ENCODE measurements at places on chromosomes 2 and 18. TPM values are rescaled to one million over a fixed set of nuclear protein-coding genes. Genes with fewer than 3 reads are reported as not detected.

The ITPRIPL1 gene
- total RNA-seq = 7.0 TPM

The CCDC178 gene
- 2.2 TPM for total RNA-seq

The SPC25 gene
- 6.4 TPM for total RNA-seq

The DYNAP gene
- not detected for total RNA-seq

The STK39 gene
- total RNA-seq = 2.4 TPM

The AQP4 gene
- total RNA-seq = not detected

The RGPD3 gene
- 0.51 TPM for total RNA-seq

The EGR4 gene
- total RNA-seq = not detected

The TUBA3D gene
- not detected for total RNA-seq

The IL36B gene
- total RNA-seq = not detected

The ZNF385B gene
- total RNA-seq = not detected

The SLC30A3 gene
- 17.9 TPM for total RNA-seq

The PDCD1 gene
- not detected for total RNA-seq

The MYO3B gene
- total RNA-seq = not detected

The CCT4 gene
- 160 TPM for total RNA-seq

The CHRNA1 gene
- 0.51 TPM for total RNA-seq

The SERPINB10 gene
- total RNA-seq = not detected

The LRP1B gene
- under 0.01 TPM for total RNA-seq

The KCNS3 gene
- 1.5 TPM for total RNA-seq

The ESPNL gene
- total RNA-seq = not detected

The COBLL1 gene
- 7.8 TPM for total RNA-seq

The VIT gene
- total RNA-seq = 0.65 TPM

The PRKAG3 gene
- not detected for total RNA-seq

The POTEC gene
- not detected for total RNA-seq

The SIX2 gene
- 0.09 TPM for total RNA-seq

The UPP2 gene
- total RNA-seq = not detected

The GCG gene
- not detected for total RNA-seq

The SLC38A11 gene
- not detected for total RNA-seq

The PXDN gene
- total RNA-seq = 563 TPM

The NAT8 gene
- total RNA-seq = not detected

The MAL gene
- total RNA-seq = 4.8 TPM

The COPS9 gene
- 61.7 TPM for total RNA-seq

The RIT2 gene
- not detected for total RNA-seq

The UGT1A5 gene
- not detected for total RNA-seq

The DSG1 gene
- not detected for total RNA-seq

The FAM110C gene
- total RNA-seq = 0.28 TPM

The LRATD1 gene
- 2.4 TPM for total RNA-seq

The MPP4 gene
- 2.2 TPM for total RNA-seq

All from dermis blood vessel endothelial cell (primary cell).